ENCODE measurements at places on chromosomes 6 and 20. TPM values are rescaled to one million over a fixed set of nuclear protein-coding genes. Genes with fewer than 3 reads are reported as not detected.
A peak's percentile ranks its signal among the peaks of the same experiment; 100 is the strongest.

Gene PHACTR3
- total RNA-seq, result not detected

- H3K4me3 ChIP-seq, result no peak overlapping the region
- no peak overlapping the region for H3K27ac ChIP-seq
- H3K27me3 ChIP-seq, result no peaks in the 10 kb centered on the region
- DNase-seq, result no peak
- no peaks in the 10 kb centered on the region for H3K36me3 ChIP-seq
- no peaks in the 10 kb centered on the region for H3K4me1 ChIP-seq
Observed at GRCh38 chr20:9146649-9147048, 77.8 kb downstream of the PLCB4 start.

Gene SLC22A2
- 0.64 TPM for total RNA-seq

DNA sequence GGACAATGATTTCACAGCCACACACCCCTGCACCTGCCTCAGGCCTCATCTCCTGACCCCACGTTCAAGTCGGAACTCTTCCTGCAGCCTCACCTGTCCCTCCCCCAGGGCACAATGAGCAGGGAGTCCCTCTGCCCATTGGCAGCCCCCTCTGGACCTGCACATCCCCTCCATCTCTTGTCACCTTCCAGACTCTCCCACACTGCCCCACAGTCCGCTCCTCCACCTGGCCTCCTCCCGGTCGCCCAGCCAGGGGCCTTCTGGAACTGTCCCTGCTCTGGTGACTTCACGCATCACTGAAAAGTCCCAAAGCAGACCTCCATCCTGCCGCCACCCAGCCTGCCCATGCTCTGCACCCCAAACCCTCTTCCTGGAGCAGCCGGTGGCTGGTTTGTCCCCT is 4.7 kb downstream of the CTSZ start:
- no peaks in the 10 kb centered on the region for H3K27me3 ChIP-seq
- no peak for DNase-seq
- H3K4me3 ChIP-seq, result no peak overlapping the region
- peaks cover 5% of the 10 kb centered on the region for H3K36me3 ChIP-seq
- H3K4me1 ChIP-seq, result no peaks in the 10 kb centered on the region

- H3K36me3 ChIP-seq, result no peaks in the 10 kb centered on the region
- no peak overlapping the region for H3K4me3 ChIP-seq
- H3K27me3 ChIP-seq, result no peaks in the 10 kb centered on the region
- DNase-seq, result no peak
- H3K27ac ChIP-seq, result no peak overlapping the region
Observed at GRCh38 chr6:136127873-136128272, 122.2 kb downstream of the MTFR2 start.

DNA sequence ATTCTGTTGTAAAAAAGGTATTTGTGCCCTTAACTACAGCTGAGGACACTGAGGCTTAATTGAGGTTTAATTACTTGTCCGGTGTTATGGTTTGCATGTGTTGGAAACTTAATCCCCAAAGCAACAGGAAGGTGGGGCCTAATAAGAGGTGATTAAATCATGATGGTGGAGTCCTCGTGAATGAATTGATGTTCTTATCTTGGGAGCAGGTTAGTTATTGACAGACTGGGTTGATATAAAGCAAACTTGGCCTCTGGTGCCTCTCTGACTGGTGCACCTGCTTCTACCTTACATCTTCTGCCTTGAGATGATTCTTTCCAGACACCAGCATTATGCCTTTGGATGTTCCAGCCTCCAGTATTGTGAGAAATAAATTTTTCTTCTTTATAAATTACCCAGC is 306.5 kb upstream of the HS3ST5 start:
- H3K4me3 ChIP-seq, result peak overlapping the region; percentile 2
- H3K27ac ChIP-seq, result no peak overlapping the region
- H3K36me3 ChIP-seq, result no peaks in the 10 kb centered on the region
- no peaks in the 10 kb centered on the region for H3K27me3 ChIP-seq
- peaks cover 4% of the 10 kb centered on the region for H3K4me1 ChIP-seq
